ENCODE measurements at places on chromosomes 4 and X.

- DNase-seq = no peak
Observed at GRCh38 chrX:87900320-87900908, 382.8 kb downstream of the KLHL4 start.

- DNase-seq = no peak
Observed at GRCh38 chr4:127708985-127709384, 21.2 kb upstream of the SLC25A31 start.

DNA sequence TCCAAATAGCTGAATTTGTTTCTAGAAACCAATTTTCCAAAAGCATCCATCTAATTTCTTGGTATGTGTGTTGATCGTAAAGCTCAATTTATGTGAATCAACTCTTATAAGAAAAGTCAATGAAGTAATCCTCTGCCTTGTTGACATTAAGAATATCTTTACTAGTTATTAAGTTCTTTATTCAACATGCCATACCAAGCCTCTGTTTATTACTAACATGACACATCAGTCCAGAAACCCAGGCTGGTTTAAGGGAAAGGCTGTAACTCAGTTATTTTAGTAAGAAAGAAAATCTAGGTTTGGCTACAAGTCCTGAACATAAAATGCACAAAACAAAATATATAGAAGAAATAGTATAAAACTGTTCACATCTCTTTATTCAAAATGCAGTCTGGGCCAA is 48.0 kb downstream of the KLHL34 start:
- no peak for DNase-seq

- DNase-seq = no peak
Observed at GRCh38 chr4:154738426-154738825, 5.4 kb upstream of the LRAT start.

DNA sequence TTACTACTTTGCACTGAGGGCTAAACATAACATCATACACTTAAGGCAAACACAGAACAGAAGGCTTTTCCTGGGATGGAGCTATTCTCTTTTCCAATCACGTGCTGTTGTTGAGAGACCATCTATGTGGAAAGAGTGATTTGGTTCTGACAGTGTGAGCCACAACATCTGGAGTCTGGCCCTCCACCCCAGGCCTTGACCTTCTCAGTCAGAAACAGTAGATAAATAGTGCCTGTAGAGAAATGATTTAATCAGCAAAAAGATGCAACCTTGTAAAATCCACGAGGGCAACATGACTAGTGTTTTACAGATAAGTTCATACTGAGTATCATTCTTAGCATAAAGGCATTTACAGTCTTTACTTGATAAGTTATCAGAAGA is 10.8 kb upstream of the SFRP2 start:
- DNase-seq = no peak

DNA sequence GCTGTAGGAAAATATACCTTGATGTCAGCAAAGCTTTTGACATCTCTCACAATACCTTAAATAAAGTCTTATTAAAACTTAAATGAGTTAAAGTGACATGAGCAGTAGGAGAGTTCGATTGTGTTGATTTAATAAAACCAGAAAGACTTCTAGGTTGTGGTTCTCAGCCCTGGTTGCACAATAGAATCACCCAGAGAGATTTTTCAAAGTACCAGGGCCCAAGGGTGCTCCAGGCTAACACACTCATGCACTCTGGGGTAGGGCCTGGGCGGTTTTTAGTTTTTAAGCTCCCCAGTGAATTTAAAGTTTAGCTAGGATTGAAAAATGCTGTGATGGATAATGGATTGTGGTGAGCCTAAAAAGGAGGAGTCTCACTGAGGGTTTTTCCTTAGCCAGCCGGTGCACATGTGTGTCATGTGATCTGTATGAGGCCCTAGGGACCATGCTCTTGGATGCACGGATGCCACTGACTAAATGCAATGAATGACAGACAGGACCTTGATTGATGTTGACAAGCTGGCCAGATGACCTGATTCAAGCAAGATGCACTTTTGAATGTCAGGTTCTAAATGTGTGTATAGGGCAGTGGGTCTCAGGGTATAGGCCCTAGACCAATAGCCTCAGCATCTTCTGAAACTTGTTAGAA is 185.0 kb downstream of the PTTG2 start:
- no peak for DNase-seq
